ENCODE measurements at places on chromosomes 1 and 21.

- DNase-seq: no peak
Measured at GRCh38 chr21:28801906-28802305, 190.8 kb downstream of the LTN1 start.

DNA sequence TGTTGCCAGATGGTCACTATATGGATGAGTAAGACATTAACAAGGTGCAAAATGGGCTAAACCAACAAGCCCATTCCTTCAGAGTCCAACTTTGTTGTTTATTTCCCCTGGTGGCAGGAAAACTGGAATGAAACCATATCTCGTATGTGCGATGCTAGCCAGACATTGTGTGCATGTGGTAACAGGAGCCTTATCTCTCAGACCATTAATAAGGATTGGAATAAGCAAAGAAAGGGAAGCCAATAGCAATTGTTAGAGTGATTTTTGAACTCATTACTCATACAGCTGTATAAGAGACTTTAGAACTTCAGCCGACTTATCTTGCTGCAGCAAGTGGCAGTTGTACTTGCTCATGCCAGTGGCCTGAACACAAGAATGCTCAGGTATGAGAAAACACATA, 30.0 kb upstream of the HMCN1 start:
- no peak for DNase-seq

GRCh38 chr1:2379733-2380404, 11.5 kb downstream of the MORN1 start:
- DNase-seq: no peak

DNA sequence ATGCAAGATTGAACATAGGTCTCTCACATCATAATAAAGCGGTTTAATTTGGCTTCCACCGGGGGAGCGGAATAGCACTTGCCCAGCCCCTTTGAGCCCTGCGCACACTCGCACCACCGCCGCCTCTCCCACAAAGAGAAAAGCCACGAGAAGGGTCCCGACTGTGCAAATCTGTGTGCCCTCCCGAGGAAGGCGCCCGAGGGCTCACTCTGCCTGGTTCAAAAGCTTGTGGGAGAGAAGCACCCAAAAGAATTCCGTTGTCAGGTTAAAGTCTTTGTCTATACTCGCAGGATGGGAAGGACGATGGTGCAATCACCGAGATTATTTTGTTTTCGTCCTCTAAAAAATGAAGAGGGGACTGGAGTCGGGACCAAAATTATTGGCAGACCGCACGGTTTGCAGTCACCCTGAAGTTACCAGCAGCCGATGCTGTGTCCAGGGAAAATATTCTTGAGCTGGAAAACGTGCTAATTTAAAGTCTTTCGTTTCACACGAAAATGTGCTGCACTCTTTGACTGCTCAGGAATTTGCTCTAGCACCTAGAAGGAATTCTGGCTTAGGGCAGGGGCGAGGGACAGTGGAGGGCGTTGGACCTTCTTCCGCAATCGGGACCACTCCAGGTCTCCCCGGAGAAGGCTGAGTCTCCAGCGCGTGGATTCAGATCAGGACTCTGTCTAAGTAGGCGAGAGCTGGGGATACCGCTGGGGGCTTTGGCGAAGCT, 6.6 kb upstream of the SIM2 start:
- DNase-seq: no peak

- DNase-seq: no peak
Measured at GRCh38 chr21:16978309-16978895, 534.4 kb upstream of the CXADR start.

DNA sequence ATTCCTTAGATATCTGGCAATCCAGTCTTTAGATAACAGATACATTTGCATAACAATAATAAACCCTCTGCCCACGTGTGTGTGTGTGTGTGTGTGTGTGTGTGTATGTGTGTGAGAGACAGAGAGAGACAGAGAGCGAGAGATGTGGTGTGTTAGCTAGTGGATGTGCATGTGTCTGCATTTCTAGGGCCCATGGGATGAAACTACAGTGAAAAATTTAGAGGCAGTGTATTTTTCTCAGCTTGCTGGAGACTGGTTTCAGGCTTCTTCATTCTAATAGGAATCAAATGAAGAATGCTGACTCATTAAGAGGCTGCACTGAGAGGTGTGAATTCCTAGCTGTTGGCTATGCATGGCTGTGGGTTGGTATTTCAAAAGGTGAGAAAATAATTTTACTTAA, 303.2 kb downstream of the LMX1A start:
- no peak for DNase-seq

DNA sequence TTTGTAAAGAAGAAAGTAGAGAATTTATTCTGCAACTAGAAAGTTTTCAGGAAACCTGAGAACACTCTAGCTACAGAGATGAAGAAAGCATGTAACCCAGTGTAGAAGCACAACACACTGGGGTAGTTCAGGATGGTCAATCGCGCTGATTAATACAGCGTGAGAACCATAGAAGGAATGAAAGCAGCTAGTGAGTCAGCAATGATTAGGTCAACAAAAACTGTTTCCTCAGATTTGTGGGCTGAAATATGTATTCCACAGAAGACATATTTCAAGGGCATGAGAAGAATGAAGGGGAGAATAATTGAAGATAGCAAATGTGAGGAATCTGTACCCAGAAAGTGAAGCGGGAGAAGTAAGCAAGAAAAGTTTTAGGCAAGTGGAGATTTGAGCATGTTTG, 97.8 kb upstream of the ADGRL2 start:
- no peak for DNase-seq

DNA sequence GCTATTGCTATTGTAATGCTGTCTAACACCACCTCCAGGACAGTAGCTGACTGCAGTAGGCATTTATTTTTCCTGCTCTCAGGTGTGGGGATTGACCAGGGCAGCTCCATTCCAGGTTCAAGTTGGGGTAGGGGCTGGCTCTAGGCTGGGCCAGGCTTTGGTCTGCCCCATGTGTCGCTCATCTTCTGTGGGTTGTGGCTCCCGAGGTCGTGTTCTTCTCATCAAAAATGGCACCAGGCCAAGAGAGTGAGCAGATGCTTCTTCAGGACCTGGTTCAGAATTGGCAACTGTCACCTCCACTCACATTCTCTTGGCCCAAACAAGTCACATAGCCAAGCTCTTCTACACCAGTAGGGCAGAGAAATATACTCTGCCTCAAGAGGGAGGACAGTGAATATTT, 133.7 kb downstream of the PTPRU start:
- no peak for DNase-seq

DNA sequence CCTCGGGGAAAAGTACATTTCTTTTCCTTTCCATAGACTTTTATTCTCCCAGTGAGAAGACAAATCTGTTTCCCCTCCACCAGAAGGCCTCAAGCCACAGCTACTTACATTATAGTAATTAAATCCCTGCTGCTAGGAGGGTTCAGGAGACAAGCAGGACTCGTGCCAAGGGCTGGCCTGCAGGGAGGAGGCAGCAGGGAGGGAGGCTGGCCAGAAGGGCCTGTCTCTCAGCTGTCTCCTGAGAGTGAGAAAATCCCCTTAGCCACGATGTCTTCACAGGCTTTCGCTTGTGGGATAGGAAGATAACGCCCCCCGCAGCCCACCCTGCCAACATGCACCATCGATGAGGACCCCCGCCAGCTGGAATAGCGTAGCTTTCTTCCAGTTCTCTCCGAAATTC, 14.0 kb downstream of the KCNN3 start:
- no peak for DNase-seq

- DNase-seq: no peak
Measured at GRCh38 chr1:227768125-227768439, 32.8 kb downstream of the SNAP47 start.

DNA sequence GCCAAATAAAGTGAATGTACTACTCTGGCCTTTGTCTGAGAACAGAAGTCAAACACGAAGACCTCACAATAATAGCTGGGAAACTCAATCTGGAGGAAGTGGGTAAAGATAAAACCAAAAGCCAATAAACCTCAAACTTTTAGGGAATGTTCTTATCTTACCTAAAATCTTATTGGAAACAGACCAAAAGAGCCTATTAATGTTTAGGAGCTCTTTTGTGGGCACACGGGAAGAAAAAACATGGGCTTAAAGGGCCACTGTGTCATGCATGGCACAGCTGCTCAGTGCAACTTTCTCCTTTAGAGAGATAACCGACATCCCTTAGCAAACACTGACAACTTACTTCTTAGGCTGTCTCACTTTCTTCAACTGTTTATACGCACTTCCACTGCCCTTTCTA, 16.1 kb downstream of the EIF2B3 start:
- no peak for DNase-seq

DNA sequence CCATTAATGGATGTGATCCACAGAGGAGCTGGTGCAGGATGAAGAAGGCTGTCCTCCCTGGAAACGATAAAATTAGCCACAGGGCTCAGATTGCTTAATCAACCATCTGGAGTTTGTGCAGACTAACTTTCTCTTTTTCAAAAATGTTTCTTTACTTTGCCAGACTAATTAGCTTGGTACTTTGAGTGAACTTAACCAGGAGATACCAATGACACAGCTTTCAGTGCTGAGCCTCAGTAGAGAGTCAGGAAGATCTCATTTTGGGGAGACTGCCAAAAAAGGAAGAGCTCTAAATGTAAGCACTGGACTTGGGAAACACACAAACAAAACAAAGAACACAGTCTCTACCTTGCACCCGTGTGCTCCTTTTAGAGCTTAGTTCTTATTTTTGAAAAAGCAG, 248.1 kb upstream of the DEPDC1 start:
- no peak for DNase-seq

DNA sequence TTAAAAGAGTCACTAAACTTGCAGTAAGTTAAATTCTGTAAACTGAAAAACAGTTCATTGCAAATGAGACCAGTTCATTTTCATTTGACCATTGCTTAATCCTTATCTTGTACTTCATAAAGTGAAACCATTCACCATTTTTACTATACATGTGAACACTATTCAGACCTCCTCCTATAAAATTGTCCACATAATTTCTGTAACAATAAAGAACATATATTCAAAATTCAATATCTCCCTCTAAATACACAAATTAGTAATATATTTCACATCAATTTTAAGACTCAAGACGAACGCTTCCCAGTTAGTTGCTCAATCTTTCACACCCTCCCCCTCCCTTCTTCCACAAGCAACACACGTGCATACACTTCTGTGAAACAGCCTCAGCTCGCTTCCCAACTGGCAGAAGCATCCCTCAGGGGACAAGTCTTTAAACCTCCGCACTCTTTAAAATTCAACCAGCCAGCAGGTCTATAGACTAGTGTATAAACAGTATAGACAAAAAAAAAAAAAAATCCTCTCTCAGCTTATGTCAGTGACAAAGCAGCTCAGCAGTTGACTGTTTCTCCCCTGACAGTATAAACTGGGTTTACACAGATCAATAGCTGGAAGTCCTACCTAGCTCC, 99.6 kb downstream of the DENND1B start:
- DNase-seq: no peak

GRCh38 chr1:229480495-229480894, 27.6 kb downstream of the NUP133 start:
- no peak for DNase-seq

DNA sequence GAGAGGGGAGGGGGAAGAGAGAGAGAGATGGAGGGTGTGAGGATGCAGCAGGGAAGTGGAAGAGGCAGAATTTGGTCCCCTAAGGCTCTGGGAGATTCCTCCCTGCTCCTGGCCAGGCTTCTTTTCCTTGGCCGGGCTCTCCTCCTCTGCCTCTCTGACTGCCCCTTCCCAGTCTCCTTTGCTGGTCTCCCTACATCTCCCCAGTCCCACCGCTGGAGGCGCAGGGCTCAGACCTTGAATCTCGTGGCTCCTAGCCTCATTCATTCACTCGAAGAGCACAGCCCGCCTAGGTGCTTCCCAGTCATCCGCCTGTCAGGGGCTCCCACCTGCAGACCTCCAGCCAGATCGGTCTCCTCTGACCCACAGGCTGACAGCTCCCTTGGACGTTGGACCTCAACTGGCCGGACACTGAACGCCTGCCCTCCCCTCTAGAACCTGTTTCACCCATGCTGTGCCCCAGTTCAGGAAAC, 76.5 kb downstream of the VWA5B1 start:
- no peak for DNase-seq

- no peak for DNase-seq
Measured at GRCh38 chr1:222910699-222911098, 95.9 kb downstream of the DISP1 start.

GRCh38 chr1:112983537-112984131, 27.6 kb upstream of the SLC16A1 start:
- DNase-seq: no peak

DNA sequence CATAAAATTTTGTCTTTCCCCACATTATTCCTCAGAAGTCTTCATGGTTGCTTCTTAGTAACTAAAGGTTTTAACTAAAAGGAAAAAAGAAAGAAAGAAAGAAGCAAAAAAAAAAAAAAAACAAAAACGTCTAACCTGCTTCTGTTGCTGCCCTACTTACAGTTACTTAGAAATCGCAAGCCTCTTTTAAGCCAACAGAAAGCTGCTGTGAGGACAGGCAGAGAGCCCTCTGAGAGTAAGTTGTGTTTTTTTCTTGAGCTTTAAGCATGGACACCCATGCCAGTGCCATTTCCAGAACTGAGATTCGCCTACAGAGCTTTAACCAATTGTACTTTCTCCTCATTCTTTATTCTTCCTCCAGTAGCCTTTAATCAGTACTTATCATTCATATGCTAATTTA, 25.6 kb upstream of the RGS1 start:
- no peak for DNase-seq

- no peak for DNase-seq
Measured at GRCh38 chr1:29852248-29852647, 615.9 kb downstream of the PTPRU start.

DNA sequence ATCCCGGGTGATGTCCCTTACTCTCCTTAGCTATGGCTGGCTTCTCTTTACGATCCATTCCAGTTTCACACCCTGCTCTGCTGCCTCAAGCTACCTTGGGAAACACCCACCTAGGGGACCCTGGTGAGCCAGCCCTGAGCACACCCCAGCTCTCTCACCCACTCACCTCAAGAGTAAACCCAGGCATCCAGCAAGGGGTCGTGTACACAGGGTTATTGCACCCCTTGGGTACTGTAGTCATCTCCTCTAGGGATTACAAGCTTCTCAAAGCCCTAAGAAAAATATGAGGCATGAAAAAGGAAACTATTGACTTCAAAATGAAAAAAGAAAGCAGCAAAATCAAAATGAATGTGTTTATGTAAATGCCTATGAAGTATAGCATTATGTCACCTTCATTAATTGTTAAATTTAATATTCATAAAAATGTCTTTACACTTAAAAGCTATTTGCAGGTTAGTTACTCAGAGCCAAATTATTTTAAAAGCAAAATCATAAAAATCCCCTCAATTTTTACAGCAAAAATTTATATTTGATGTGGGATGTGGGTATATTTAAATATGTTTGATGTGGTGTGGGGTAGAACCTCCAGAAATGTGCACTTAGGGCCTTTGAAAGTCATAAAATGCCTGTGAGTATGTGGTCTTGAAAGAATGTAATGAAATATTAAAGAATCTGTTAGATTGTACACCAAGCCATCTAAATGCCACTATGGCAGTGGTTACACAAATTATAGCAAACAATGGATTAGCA, 190.3 kb downstream of the C1orf94 start:
- no peak for DNase-seq
